ENCODE measurements at places on chromosomes 12 and 14.

DNA sequence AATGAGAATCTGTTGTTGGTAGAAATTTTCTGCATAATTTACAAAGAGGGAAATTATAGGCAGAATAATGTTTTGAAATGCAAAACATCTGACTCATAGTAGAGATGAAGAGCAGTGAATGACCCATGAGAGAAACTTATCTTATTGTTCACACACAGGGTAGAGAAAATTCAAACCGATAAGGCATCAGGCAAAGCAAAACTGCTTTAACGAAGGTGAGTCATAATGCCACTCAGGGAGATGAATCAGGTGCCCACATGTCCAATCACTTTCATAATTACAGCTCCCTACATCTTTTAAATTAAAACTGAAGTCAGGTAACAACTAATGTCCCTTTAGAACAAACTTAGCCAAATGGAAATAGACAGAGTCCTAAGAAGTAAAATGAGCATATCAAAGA is 265.6 kb upstream of the GARIN6 start:
- DNase-seq: no peak

GRCh38 chr14:95507174-95507573 is 9.3 kb downstream of the SYNE3 start:
- DNase-seq: no peak

GRCh38 chr12:76764856-76765255 is 941 bp downstream of the ZDHHC17 start:
- no peak for DNase-seq

DNA sequence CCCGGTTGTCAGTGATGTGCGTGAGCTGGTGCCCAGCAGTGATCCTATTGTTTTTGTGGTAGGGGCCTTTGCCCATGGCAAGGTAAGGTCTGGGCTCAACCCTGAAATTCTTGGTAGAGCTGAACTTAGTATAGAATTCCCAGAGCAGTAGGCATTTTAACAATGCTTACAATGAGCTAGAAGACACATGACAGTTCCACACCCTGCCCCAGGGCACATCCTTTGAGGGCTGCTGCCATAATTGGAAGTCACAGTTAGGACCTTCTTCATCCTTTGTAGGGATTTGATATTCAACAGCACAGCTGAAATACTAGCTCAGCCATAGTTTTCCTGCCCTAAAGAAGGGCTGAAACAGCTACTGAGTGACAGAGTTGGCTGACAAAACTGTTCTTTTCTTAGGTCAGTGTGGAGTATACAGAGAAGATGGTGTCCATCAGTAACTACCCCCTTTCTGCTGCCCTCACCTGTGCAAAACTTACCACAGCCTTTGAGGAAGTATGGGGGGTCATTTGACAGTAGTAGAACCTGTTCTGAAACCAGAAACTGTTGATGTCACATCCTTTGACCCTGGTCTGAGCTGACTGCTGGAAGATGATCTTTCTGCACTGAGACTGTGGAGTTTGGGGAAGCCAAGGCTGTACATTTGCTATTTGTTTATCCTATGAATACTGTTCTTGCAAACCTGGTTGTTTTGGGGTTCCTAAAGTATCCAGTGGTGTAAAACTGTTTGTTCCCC is 4.8 kb downstream of the EMG1 start:
- no peak for DNase-seq

- no peak for DNase-seq
Observed at GRCh38 chr12:95202691-95203486, 14.4 kb downstream of the FGD6 start.

GRCh38 chr12:74747305-74747704 is 209.7 kb downstream of the ATXN7L3B start:
- DNase-seq: no peak

GRCh38 chr12:51549637-51550036 is 41.4 kb upstream of the SCN8A start:
- no peak for DNase-seq

DNA sequence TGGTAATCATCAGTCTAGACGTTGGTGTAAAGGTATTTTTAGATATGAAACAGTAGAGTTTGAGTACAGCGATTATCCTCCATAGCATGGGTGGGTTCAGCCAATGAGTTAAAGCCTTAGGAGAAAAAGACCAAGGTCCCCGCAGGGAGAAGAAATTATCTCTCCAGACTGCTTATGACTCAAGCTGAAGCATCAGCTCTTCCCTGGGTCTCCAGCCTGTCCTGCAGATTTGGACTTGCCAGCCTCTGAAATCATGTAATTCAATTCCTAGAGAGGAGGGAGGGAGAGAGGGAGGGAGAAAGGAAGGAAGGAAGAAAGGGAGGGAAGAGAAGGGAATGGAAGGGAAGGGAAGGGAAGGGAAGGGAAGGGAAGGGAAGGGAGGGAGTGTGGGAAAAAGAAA is 12.0 kb upstream of the DTX1 start:
- DNase-seq: no peak

Data from stimulated activated CD8-positive, alpha-beta memory T cell treated with anti-CD3 and anti-CD28 coated beads, Interleukin-4, amount 100 ng/mL, for 48 hours (primary cell).